ENCODE measurements at places on chromosomes 12 and 14. TPM values are rescaled to one million over a fixed set of nuclear protein-coding genes. Genes with fewer than 3 reads are reported as not detected.
A peak's percentile ranks its signal among the peaks of the same experiment; 100 is the strongest.

DNA sequence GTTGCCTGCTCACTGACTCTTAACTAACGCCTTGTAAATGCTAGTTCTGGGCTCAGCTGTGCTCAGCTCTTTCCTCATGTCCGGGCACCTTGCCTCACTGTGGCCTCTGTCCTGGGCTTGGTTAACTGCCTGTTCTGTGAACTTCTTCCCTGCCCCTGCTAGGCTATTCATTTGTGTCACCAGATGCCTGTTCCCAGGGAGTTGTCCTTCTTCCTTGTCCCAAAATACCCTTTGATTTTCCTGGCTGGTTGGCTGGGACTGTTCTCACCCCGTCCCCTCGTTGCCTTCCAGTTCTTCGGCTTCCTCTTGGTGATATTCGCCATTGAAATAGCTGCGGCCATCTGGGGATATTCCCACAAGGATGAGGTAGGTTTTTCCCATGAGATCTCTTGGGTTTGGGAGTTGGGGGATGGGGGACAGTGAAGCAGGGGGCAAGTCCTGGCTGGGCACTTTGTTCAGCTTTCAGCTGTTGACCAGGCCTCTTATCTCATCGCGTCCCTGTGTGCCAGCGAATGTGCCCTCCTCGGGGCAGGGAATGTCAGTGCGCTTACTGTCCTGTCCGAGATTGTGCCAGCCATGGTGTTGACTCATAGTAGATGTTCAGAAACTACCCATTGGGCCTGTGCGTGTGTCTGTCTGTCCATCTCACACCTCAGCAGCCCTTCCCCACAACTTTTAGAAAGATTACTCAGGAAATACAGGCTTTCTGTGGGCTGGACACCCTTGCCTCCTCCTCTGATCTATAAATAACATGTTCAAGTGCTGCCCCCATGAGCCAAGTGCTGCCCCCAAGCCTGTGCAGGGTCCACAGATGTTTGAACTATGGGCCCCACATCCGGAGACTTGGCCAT, 33.1 kb downstream of the CD9 start:
- no peak for DNase-seq

DNA sequence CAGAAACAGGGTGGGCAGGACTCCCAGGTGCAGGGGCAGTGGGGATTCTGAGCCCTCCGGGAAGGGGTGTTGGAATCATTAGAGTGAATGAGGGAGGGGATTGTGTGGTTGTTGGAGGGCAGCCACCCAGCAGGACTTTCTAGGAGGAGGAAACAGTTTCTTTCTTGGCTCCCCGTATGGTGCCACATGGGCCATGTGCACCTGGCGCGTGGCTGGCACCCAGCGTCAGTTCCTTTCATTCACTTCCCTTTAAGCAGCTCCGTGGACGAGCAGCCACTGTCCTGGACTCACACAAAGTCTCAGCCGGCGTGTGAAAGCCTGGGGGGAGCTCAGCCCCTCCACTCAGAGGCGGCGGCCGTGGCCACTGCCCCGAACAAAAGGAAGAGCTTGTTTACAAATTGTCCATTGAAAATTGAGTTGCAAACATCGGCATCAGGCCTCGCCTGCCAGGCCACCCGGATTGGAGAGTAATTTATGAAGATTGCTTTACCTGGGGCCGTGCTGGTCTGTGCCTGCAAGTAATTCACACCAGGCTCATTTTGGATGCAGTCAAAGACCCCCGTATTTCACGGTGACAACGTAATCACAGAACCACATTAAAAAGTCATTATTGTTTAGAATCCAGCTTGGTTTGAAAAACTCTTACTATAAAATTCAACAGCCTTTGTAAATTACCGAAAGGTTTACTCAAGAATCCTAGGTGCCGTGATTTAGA, 101.7 kb upstream of the C14orf180 start:
- DNase-seq = no peak

- no peak for DNase-seq
Measured at GRCh38 chr12:40953076-40953475, 235.0 kb upstream of the PDZRN4 start.

DNA sequence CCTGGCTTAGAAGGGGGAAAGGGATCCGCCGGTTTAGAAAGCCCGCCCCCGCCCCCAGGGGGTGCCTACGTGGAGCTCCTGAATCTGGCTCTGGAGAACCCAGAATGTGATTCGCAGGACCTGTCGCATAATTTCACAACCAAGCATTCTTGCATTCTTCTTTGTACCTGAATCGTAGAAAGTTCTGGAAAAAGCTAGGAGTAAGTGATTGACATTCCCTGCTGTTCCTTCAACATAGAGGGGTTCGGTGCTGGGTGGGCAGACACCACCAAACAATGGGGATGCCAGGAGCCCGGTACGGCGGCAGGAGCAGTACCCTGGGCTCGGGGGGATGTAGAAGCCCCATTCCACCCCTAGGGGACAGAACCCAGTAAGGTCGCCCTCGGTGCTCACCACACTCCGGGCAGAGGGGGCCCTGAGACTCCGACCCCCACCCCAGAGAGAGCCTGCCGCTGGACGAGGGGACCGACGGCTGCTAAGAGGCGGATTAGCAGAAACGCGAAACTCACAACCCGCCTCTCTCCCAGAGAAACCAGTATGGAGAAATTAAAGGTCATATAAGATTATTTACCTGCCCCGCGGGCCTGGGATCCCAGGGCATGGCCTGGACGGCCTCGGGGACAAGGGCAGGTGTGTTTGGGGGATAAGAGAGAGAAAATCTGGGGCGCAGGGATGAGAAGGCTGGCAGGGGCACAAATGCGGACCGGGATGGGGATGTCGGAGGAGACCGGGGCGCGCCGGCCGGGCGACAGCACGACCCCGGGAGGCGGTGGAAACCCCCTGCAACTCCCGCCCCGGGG, 520 bp downstream of the CSRP2 start:
- DNase-seq = no peak

DNA sequence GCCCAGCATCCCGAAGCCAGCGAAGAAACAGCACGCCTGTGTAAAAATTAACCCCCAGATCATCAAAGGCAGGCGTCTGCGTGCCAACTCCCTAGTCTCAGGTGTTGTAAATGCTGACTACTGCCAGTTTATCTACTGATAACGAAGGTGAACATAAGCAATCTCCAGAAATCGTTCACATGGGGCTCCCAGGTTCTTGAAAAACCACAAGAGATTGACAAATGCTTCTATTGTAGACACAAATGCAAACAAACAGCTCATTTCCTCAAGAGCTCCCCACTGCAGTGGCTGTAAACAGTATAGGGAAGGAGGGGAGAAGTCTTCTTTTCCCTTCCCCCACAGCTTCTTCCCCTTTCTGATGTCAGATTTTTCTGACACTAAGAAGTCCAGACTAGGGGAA, 5.3 kb upstream of the PLEKHG3 start:
- peak; percentile 55 for DNase-seq

GRCh38 chr12:93853698-93854478, 176.7 kb downstream of the CRADD start:
- DNase-seq = peak; percentile 46

- no peak for DNase-seq
Measured at GRCh38 chr14:27384124-27384523, 786.3 kb upstream of the NOVA1 start.

DNA sequence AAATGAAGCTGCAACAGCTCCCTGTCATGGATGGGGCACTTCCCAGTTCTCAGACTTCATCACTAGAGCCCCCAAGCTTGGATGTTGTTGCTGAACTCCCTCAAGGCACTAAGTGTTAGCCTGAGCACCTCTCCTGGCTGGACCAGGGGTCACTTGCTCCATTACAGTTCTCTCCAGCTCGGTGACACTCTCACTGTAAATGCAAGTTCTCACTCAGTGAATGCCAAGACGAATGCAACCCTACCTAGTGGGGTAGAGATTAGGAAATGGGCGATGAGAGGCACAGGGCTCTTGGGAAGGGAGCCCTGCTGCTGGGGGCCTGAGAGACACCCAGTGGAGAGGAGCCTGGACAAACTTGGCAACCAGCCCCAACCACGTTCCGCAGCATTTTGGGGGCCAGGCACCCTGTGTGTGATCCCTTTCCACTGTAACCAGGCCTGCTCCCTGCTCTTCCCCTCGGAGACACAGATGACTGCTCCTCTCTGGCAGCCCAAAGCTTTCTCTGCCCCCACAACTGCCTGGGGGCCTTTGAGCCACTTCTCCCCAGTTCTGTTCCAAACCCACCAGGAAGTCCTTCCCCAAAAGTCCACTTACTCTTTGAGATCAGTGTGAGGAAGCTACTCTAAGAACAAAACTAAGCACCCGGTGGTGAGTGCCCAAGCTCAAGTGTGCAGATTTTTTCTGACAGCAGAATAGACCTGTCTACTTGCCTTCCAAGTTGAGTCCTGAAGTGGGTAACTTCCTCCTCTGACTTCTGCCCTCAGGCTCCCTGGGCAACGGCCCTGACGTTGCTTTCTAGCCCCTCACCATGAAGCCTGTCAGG, 8.0 kb upstream of the SELPLG start:
- DNase-seq = no peak

DNA sequence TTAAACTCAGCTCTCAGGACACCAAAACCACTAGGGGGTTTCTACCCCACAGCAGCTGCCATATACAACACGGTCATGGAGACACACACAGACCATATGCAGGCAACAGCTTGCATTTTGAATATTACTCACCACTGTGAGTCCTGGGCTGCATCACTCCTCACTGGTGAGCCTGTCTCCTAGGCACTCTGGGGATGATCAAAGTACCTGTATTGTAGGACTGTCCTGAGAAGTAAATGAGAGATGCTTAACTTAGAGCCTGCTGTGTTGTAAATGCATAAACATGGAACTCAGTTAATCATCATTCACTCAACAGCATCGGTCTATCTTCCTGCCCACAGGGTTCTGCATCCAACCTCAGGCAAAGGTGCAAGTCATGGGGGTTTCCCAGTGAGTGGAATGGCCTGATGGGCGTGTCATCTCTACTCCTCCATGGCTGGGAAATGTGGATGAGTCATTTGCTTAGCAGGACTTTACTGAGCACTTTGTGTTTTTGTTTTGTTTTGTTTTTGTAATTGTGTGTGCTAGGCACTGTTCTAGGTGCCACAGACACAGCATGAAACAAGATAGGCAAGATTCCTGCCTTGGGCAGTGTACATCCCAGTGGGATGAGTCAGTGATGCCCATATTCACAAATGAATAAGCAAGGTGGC, 1141.2 kb upstream of the TMEM132C start:
- peak; percentile 47 for DNase-seq

GRCh38 chr12:76909290-76909689, 30.5 kb upstream of the CSRP2 start:
- no peak for DNase-seq

GRCh38 chr12:43653917-43654316, 101.9 kb upstream of the ADAMTS20 start:
- DNase-seq = no peak

DNA sequence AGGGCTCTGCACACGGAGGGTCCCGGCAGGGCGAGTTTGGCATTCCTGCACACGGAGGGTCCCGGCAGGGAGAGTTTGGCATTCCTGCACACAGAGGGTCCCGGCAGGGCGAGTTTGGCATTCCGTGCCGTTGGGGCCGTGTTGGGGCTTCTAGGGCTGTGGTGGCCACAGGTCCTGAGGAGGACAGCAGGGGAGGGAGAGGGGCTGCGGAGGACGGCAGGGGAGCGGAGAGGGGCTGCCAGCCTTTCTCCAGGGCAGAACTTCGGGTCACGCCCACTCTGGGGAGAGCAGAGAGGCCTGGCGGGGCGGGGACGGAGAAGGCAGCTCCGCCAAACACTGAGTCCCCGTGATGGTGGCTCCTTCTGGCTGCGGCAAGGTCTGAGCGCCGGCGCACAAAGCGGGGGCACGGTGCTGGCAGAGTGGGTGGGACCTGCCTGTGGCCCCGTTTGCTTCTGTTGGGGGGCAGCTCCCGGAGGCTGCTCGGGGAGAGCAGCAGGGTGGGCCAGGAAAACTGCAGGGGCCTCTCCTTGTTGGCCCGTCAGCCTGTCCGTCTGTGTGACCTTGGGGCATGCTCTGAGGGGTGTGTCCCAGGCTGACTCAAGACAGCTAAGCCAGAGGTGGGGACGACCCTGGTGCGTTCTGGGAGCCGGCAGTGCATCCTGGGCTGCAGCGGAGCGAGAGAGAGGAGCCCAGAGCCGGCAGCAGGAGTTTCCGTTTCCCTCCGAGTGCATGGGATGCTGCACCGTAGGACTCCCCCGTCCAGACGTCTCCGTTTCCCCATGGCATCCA, 60.2 kb downstream of the LRCOL1 start:
- DNase-seq = no peak

DNA sequence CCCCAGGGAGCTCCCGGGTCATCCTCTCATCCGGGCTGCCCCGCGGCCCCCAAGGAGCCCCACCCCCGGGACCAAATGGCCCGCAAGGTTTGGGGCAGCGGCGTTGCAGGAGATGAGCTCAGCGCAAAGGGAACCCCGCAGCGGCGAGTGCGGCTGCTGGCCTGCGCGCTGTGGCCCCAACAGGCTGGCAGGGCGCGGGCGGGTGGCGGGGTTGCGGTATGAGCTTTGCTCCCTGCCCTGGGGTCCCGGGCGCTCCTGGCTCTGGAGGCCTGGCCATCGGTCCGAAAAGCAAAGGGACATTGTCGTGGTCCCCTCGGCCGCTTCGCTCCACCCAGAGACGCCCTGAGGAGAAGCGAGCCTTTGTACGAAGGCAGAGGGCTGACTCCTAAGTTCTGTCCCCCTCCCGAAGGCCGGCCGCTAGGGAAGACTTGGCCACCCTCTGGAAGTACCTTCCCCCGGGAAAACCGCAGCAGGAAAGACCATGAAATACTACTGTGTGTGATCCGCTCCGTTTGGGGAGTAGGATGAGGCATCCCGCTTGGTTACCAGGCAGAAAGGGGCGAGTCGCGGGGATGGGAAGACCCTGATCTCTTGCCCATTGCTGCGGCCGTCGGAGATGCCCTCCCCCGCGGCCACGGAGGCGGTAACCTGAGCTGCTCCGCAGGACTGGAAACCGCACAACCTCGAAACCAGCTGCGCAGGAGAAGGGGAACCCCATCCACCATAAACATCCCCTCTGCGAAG, 620 bp upstream of the NID2 start:
- DNase-seq = no peak

DNA sequence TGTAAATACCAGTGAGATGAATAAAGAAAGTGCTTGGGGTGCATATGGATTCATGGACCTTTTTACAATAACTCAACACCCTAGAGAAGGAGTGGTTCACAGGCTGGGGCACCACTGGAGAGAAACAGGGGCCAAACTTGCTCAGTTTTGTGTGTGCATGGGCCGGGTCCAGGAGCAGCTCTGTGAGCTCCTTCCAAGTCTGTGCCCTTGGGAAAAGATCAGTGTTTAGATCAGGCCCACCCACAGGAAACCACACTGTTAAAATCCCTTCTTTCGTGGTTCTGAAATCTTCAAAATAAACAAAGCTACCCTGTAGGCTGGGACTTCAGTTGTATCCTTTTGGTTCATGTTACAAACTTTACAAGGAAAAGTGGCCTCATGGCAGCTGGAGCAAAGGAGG, 156.1 kb upstream of the TMEM260 start:
- DNase-seq = no peak

GRCh38 chr14:58807191-58807590, 169.4 kb downstream of the DACT1 start:
- no peak for DNase-seq

The RBM19 gene
- total RNA-seq = 31.5 TPM

The PIWIL1 gene
- not detected for total RNA-seq

The PMCH gene
- total RNA-seq = 1.4 TPM

The GPR68 gene
- 39.8 TPM for total RNA-seq

The AQP2 gene
- not detected for total RNA-seq

The EML5 gene
- total RNA-seq = 2.9 TPM

Measured in activated CD4-positive, alpha-beta memory T cell treated with anti-CD3 and anti-CD28 coated beads, Interleukin-2, amount 10 ng/mL, durations not matched to agents 7 days and 5 days (primary cell).